ENCODE measurements at places on chromosomes 11 and 22.

GRCh38 chr11:16899708-16900303 lies 114.4 kb downstream of the PLEKHA7 start:
- DNase-seq, result no peak

- peak; percentile 84 for DNase-seq
These were observed 2.5 kb upstream of the RCOR2 start for GRCh38 chr11:63919267-63920125.

DNA sequence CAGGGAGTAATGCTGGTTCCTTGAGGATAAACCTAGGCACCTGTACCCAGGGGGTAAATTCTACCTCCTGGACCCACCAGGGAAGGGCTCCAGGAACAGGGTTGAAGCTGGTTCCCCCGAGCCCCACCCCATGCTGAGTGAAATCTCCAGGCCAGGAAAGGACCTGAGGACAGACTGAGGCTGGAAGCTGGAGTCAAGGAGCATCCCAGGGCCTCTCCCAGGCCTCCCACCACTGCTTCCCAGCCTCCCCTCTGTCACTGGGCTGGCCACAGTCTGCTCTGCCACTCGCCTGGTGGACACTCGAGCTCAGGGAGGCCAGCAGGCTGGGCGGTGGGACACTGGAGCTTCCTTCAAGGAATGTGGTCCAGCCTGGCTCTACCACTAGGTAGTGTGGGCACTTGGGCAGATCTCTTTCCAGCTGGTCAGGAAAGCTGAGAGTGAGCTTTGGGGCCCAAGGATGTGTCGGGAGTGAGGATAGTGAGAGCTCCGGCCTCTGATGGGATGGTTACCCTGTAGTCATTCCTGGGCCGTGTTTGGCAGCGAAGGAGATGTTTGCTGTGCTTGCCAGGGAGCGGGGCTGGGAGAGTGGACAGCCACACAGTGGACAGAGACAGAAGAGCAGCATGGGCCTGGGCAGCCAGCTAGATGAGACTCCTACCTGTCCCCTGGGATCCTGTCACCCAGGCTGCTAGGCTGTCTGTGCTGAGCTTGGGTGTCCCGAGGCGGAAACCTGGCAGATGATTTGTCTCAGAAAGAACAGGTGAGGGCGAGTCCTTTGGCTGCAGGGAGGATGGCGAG lies 3.4 kb downstream of the OVOL1 start:
- no peak for DNase-seq

DNA sequence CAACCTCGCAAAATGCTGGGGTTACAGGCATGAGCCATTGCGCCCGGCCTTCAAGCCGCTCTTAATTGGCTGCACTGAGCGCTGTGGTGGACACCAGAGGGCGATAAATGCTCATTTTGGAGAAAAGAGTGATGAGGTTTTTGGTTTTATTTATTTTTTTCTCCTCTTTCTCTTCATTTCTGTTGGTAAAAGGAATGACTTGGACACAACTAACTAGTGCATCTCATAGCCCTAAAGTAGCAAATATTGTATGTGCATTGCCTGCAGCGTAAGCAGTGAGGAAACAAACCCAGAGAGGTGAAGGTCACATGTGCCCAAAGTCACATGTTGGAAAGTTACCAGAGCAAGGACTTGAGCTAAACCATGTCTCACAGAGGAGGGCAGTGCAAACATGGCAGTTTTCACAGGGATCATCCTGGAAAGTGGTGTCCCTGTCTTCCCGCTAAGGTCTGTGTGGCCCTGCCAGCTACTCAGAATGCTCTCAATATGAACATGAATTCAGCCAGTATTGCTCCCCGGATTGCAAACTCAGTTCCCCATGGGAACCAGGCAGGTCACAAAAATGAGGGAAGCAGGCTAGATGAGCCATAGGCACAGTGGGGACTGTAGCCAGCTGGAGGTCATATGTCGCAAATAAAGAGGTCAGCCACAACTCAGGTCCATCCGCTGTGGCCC lies 8.6 kb upstream of the CD82 start:
- peak; percentile 43 for DNase-seq

DNA sequence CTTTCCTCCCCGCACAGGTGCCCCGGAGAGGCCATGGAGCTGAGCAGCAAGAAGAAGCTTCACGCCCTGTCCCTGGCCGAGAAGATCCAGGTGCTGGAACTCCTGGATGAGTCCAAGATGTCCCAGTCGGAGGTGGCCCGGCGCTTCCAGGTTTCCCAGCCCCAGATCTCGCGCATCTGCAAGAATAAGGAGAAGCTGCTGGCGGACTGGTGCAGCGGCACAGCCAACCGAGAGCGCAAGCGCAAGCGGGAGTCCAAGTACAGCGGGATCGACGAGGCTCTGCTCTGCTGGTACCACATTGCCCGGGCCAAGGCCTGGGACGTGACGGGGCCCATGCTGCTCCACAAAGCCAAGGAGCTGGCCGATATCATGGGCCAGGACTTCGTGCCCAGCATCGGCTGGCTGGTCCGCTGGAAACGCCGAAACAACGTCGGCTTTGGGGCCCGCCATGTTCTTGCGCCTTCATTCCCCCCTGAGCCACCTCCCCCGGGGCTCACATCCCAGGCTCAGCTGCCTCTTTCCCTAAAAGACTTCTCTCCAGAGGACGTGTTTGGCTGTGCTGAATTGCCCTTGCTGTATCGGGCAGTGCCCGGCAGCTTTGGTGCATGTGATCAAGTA lies 1.3 kb downstream of the TIGD3 start:
- DNase-seq, result no peak
